ENCODE measurements at places on chromosomes 3 and 15. TPM values are rescaled to one million over a fixed set of nuclear protein-coding genes. Genes with fewer than 3 reads are reported as not detected.

CTXN2 gene
- not detected for total RNA-seq

CXCR6 gene
- total RNA-seq, result 8.0 TPM

GABRG3 gene
- not detected for total RNA-seq

CX3CR1 gene
- total RNA-seq, result 0.51 TPM

OXTR gene
- total RNA-seq, result 1.0 TPM

MYZAP gene
- not detected for total RNA-seq

TRH gene
- not detected for total RNA-seq

MYO1E gene
- 57.5 TPM for total RNA-seq

TAGLN3 gene
- 0.57 TPM for total RNA-seq

PPP1R14D gene
- not detected for total RNA-seq

GOLGA8G gene
- not detected for total RNA-seq

PTH1R gene
- total RNA-seq, result not detected

GATA2 gene
- total RNA-seq, result 0.08 TPM

ZNF106 gene
- total RNA-seq, result 52.9 TPM

SLC28A1 gene
- not detected for total RNA-seq

All from activated CD8-positive, alpha-beta memory T cell treated with anti-CD3 and anti-CD28 coated beads for 36 hours (primary cell).